ENCODE measurements at places on chromosomes 16 and 17. TPM values are rescaled to one million over a fixed set of nuclear protein-coding genes. Genes with fewer than 3 reads are reported as not detected.

KRT12 gene
- polyA plus RNA-seq: 0.37 TPM

AURKB gene
- 49.9 TPM for polyA plus RNA-seq

PRAC2 gene
- not detected for polyA plus RNA-seq

MT4 gene
- polyA plus RNA-seq: not detected

CLEC10A gene
- polyA plus RNA-seq: 0.47 TPM

TSC2 gene
- polyA plus RNA-seq: 165 TPM

NAGS gene
- 2.0 TPM for polyA plus RNA-seq

All from left kidney (tissue), 8 donors.